ENCODE measurements at places on chromosomes 3 and 15.
A peak's percentile ranks its signal among the peaks of the same experiment; 100 is the strongest.

DNA sequence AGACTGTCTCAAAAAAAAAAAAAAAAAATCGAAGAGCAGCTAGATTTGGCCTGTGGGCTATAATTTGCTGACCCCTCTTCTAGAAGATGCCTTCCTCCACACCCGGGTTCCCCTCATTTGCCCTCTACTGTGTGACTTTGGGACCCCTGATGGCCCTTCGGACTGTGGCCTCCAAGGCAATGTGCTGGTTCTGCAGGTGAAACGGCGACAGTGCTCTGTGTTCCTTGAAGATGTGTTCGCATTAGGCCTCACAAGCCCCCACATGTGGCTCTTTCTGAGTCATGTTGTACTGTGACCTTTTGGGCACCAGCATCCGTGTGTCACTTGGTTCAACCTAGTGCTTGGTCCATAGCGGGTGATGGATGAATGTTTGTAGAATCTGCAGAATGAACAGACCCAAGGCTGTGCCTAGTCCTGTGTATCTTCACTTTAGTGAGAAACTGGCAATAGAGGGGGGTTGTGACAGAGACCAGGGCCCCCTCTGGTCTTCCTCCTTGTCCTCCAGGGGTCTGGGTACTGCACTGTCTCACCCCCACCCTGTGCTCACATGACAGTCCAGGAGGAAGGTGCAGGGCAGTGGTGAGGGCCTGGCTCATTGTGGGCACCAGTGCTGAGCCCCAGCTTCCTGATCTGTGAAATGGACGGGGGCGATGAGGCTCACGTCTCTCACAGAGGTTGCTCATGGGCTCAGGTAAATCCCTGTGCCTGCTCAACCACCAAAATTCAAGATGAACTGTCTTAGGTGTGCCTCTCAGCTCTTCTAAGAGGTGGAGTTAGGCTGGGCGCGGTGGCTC is 22.7 kb downstream of the GOLGA6L2 start:
- no peak for DNase-seq

- DNase-seq, result no peak
Observed at GRCh38 chr15:36886191-36886590, 214.2 kb downstream of the MEIS2 start.

DNA sequence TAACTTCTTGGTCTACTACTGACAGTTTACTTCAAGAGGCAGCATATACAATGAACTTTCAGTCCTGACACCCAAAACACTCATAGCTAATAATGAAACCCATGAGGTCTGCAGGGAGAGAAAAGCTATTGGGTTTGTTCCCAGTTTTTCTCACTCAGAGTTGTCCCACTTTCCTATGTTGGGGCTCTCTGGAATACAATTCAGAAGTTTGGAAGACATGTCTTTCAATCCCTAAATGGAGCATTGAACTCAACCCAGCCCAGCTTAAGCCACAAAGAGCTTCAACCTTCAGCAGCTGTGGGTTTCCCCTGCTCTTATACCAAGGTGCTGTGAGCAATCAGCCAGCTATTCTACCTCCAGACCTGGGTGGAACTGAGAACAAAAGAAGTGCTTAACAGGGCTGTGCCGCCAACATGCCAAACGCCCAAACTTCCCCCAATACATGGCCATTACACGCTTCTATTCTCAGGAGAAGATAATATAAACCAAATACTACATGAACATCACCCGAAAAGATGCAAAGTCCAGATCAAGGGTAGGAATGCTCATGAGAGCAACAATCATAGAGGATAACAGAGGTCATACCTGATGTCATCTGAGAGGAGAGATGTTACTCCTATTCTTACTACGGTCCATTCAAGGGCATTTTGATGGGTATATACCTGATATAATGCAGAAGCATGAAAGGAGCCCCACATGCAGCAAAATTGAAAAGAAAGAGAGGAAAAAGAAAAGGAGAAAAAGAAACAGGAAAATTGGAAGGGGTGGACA is 131.2 kb upstream of the TGFBR2 start:
- no peak for DNase-seq

- no peak for DNase-seq
Observed at GRCh38 chr15:78987556-78988360, 42.9 kb upstream of the CTSH start.

GRCh38 chr3:95923496-95924210 is 890.7 kb upstream of the EPHA6 start:
- DNase-seq, result no peak

DNA sequence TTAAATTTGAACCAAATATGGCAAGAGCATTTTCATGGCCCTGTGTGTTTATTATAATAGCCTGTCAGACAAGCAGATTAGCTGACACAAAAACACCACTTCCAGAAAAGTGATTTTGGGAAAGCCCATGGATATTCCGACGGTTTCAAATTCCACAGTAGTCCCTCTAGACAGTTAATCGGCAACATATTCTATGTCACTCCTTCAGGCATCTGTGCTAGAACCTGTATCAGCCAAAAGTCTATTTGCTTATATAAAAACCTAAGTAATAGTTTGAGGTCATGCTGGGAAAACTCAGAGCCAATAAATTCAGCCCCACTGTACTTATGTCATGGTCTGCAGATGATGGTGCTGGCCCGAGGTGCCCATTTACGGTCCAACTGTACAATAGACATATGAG is 110.2 kb upstream of the ARHGEF26 start:
- DNase-seq, result no peak

DNA sequence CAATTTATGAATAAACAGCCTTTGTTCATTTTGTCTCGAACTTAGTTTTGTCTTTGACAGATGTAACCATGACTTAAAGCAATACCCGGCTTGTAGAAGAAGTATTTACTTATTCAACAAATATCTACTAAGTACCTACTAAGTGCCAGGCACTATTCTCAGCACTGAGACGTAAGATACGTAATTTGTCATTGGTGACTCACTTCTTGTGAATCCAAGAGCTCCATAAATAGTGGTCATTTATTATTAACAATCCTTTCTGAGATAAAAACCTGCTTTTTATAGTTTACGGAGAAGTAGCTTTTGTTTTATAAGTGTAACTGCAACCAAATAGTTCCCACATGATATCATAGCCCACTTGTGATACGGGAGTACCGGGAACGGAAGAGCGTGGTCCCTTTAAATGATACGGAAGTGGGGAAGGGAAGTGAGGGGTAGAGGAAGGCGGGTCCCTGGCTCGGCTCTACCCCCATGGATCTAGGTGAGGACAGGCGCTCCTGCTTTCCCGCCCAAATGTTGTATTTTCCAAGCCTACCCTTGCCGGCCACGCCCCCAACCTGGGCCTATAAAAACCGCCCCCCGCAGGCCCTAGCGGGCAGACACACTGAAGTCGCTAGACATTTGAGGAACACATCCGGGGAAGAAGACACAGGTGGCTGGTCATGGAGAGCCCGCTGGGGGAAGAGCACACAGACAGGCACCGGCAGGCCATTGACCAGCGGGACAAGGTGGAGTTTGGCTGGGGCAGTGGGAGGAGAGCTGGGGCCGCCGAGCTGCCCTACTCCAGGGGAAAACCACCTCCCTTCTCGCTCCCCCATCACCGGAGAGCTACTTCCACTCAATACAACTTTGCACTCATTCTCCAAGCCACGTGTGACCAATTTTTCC is at the start of gene SAMMSON:
Gene SAMMSON (plus strand): TSS at position 594 of the 888 bp plus-strand sequence.
- DNase-seq, result peak; percentile 48

DNA sequence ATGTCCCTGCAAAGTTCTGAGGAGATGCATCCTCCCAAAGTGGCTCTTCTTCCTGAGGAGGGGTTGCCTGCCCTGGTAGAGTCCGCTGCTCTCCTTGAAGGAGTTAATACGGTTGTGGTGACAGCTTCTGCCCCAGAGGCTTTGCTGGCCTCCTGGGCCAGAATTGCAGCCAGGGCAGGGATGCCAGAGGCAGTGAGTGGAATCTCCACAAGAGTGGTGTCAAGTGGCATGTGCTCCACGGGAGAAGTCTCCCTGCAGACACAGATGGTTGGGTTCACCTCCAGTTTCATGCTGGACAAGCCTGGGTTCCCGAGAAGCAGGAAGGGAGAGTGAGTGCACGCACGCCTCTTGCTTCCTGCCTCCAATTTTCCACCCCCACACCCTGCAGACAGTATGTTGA is 105.5 kb downstream of the SLC25A26 start:
- DNase-seq, result no peak

GRCh38 chr3:149316437-149316836 is 17.0 kb downstream of the TM4SF18 start:
- no peak for DNase-seq

GRCh38 chr3:130687327-130687726 is 59.3 kb downstream of the PIK3R4 start:
- no peak for DNase-seq

DNA sequence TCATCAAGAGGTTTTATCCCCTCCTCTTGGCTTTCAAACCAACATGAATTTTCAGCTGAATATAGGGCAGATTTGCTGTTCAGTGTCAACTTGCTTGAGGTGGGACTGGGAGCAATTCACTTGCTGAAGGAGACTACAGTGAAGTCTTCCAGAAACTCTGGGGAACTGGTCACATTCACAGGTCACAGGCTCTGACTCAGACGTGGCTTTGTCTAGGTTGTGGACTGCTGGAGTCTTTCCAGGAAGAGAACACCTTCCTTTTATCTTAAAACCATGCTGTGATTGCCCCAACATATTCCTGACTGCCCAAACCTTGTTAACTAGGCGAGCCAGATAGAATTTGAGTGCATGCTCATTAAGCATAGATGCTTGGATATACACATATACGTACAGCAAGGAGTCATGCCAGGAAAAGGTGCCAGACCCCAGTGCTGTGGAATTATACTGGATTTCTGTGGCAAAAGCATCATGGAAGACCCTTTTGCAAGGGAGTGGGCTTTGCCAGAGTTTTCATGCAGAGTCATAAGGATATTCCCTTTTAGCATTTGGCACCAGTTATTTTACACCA is 399.1 kb upstream of the TBL1XR1 start:
- DNase-seq, result no peak

DNA sequence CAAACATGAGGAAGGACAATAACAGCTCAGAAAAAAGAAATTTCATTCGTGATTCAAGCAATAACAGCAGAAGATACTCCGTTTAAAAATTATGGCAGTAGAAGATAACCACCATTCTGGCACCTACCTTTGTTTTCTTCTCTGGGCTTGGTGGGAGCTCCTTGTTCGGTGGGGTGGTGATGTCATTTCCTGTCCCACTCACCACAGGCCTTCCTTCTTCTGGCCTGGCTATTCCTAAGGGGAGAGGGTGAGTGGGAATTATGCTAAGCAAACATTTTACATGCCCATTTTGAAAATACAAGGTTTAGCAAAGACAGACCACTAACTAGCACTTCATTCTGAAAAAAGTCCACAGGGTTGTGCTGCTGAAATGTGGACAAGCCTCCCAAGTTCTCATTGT is 74.4 kb downstream of the DHX30 start:
- DNase-seq, result no peak

DNA sequence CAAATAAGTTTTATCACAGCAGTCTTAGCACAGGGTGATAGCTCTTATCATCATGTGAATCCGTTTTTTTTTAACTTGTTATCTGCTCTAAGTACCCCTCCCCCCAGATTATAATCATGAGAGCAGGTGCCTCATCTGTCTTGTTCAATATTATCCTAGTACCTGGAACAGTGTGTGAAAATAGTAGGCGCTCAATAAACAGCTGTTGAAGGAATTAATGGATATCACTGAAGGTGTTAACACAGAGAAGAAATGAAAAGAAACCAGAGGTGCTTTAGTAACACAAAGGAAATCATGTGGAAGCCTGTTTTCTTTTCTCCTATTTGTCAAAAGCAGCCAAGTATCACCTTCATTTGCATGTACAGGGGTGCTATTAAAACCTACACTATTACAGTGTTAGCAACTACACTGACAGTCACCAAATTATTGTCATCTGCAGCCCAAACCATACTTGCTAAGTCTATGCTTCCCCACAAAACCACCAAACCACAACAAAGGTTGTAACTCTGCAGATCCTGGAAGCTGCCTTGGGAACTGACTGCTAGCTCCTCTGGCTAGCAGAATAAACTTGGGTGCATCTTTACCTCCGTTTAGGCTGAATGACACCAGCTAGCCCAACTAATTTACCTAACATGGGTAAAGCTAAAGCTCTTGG is 2.9 kb downstream of the XPC start:
- no peak for DNase-seq

DNA sequence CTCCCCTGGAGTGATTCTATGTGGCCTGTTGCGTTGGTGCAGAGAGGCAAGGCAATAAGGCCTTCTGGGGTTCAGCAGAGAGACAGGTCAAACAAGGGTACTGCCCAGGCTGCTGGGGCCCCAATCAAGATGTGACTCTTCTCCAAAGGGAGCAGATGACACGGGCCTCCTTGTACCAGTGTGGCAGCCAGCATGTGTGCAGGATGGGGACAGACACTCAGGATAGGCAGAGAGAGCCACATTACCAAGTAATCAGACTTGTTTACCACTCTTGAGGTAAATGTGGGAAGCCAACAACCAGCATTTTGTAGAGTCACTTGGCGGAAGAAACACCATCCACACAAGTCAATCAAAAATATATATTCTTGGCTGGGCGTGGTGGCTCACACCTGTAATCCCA is 95.3 kb upstream of the DLG1 start:
- no peak for DNase-seq

GRCh38 chr3:59809016-59809415 is 759.2 kb upstream of the CFAP20DC start:
- DNase-seq, result no peak

DNA sequence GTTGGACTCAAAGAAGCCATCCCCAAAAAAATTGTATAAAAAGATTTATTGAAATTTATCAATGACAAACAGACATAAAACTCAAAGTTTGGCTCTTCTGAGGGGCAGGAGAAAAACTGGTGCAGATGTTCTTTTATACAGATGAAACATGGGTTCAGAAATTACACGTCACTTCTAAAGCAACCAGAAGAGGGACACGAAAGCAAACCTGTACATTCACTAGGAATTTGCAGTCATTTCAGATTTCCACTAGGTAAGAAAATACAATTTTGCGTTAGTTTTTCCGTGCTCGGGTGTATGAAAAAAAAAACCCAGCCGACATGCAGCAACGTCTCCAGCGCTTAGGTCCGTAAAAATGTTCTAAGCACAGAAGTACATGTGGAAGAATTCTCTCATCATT is 41.8 kb downstream of the ANP32A start:
- no peak for DNase-seq

DNA sequence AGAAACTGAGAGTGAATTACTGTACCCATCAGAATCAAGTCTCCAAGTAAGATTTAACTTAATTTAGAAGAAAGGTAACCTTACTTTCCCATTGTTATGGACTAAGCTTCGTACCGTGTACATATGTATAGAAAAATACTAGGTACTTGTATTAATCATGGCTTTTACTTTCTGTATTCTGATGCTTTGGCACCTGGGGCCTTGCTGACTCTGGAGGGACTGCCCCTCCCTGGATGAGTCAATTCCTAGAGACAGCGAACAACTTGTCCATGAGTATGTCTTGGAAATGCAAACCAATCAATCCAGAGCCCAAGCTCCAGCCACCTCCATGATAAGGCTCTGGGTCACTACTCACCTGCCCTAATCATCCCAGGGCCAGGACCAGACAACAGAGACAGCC is 50.0 kb upstream of the DGKG start:
- no peak for DNase-seq

DNA sequence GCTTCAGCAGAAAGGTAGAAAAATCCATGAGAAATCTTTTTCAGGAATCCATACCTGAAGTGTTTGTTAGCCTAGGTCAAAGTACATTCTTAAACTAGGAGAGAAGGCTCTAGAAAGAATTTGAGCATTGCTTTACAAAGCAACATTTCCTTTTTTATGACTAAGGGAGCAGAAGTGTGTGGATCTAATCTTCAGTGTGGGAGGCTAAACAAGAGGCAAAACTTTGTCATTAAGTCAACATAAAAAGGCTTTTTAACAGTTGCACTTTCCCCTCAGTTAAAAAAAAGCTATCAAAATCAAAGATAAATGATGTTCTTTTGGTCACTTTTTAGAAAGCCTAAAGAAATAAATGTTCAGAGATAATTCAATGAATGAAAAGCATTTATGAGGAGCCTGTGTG is 154.8 kb downstream of the TMEM108 start:
- DNase-seq, result no peak

- DNase-seq, result no peak
Observed at GRCh38 chr3:52040600-52040999, 15.8 kb downstream of the DUSP7 start.

Measured in amygdala (tissue), 56 donors.